RCC 7860 (cell line): ENCODE measurements at places on chromosomes 7 and 10.

GRCh38 chr10:80486785-80487420 lies 32.8 kb downstream of the TSPAN14 start:
- DNase-seq, result no peak

DNA sequence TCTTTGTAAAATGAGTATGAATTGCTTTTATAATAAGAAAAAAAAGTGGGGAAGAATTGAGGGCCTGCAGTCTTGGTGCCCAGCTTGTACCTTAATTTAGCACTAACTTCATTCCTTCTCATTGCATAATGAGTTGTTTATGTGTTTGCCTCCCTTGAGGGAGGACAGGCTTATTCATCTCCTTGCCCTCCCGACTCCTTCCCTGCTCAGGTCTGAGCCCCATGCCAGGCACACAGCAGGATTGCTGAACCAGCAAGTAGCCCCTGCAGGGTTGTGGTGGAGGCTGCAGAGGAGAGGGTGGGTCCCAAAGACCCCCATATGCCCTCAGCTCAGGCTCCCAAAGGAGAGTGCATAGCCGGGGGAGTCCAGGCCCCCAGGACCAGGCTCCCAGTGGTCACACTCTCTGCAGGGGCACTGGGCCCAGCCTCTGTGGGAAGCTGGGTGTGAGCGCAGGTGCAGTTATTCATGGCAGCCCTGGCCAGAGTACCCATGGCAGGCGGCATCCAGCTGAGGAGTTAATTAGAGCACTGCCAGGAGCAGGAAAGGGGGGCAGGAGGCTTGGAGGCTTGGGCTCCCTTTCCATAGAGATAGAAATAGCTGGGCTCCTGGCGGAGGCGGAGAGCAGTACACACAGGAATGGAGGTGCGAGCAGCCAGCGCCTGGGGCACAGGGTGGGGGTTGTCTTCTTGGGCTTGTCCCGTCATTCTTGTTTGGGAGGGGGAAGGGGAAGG lies 28.2 kb upstream of the GOLGA7B start:
- DNase-seq, result no peak

- DNase-seq, result peak; percentile 73
Observed at GRCh38 chr10:114026189-114027040, 17.3 kb upstream of the ADRB1 start.

- no peak for DNase-seq
Observed at GRCh38 chr7:117790731-117791130, 82.5 kb downstream of the CTTNBP2 start.

- no peak for DNase-seq
Observed at GRCh38 chr10:93695740-93696139, 6.7 kb downstream of the FRA10AC1 start.
